ENCODE measurements at places on chromosomes 11 and 22.
A peak's percentile ranks its signal among the peaks of the same experiment; 100 is the strongest.

DNA sequence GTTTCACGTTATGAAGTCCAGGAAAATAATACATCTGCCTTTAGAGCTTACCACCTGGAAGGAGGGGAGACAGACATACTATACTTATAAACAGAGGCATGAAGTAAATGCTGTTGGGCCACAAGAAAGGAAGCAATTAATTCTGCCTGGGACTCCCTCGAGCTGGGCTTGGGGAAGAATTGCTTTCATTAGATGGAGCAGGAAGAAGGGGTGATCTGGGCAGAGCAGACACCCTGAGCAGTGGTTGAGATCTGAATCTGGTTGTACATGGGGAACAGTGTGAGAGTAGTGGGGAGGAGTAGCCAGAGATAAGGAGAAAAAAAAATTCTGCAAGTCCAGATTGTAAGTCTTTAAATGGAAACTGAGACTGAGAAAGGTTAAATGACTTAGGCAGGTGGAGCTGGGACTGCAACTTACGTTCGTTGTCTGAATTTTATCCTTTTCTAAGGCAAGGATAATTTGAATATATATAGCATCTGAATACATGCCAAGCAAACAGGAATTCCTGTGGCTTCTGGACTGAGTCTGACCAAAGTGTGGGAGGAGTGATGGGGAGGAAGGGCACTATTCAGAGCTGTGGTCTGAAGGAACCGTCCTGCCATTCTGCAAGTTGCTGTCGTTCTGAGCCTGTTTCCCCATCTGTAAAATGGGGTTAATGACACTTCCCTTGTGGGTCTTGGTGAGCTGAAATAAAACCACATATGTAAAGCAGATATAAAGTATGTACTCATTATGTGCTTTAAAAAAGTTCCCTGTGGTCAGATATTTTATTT lies 7.9 kb downstream of the NCAM1 start:
- DNase-seq: no peak
- peaks cover 16% of the 10 kb centered on the region for H3K27me3 ChIP-seq
- H3K4me1 ChIP-seq: no peaks in the 10 kb centered on the region
- no peak overlapping the region for H3K4me3 ChIP-seq
- H3K36me3 ChIP-seq: no peaks in the 10 kb centered on the region

GRCh38 chr11:8913961-8914660 lies 3.1 kb downstream of the AKIP1 start:
- peak; percentile 61 for DNase-seq
- peak overlapping the region; percentile 57 for H3K27ac ChIP-seq
- H3K27me3 ChIP-seq: no peaks in the 10 kb centered on the region
- peaks cover 27% of the 10 kb centered on the region for H3K4me1 ChIP-seq

DNA sequence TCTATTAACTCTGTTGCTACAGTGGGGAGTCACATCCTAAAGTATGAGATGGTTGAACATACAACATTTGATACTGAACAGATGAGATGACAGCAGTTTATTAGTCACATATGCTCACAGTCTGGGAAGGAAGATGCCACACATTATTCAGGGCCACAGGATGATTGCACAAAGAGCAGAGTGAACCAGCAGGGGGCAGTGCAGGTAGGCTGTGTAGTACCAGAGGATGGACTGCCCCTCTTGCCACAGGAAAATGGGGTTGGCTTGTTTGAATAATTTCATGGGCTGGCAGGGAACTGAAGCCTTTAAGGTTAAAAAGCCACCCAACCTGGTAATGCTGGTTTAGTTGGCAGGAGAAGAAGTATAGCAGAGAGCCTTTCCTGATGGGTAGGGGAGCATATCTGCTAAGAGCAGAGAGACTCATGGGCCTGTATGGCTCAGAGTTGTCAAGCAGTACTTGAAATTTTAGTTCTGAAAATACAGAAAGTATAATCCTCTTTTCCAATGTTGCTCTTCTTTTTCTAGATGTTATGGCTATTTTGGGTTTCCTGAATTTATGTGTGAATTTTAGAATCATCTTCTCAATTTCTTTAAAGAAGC lies 180.4 kb upstream of the B3GAT1 start:
- H3K4me3 ChIP-seq: no peak overlapping the region
- DNase-seq: no peak
- H3K4me1 ChIP-seq: no peaks in the 10 kb centered on the region
- H3K27me3 ChIP-seq: no peaks in the 10 kb centered on the region

DNA sequence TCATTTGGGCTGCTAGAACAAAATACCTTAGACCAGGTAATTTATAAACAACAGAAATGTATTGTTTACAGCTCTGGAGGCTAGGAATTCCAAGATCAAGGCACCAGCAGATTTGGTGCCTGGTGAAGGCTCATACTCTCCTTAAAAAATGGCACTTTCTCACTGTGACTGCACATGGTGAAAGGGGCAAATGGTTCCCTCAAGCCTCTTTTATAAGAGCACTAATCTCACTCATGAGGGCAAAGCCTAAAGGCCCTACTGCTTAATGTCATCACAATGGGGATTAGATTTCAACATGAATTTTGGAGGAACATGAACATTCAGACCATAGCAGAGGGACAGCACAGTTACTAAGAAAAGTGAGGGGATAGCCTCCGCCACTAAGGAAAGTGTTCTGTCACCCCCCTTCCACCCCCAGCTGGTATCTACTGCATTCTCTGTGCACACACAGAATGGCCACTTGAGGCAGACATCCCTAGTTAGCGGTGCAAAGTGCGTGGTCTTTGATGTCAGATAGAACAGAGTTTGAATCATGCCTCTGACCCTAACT lies 47.2 kb upstream of the CEP295 start:
- H3K36me3 ChIP-seq: no peaks in the 10 kb centered on the region
- no peak overlapping the region for H3K27ac ChIP-seq
- H3K4me3 ChIP-seq: no peak overlapping the region
- DNase-seq: no peak

GRCh38 chr11:106222626-106223025 lies 145.2 kb downstream of the AASDHPPT start:
- H3K27me3 ChIP-seq: no peaks in the 10 kb centered on the region
- H3K4me1 ChIP-seq: no peaks in the 10 kb centered on the region
- no peak overlapping the region for H3K27ac ChIP-seq
- no peak overlapping the region for H3K4me3 ChIP-seq
- no peaks in the 10 kb centered on the region for H3K36me3 ChIP-seq

DNA sequence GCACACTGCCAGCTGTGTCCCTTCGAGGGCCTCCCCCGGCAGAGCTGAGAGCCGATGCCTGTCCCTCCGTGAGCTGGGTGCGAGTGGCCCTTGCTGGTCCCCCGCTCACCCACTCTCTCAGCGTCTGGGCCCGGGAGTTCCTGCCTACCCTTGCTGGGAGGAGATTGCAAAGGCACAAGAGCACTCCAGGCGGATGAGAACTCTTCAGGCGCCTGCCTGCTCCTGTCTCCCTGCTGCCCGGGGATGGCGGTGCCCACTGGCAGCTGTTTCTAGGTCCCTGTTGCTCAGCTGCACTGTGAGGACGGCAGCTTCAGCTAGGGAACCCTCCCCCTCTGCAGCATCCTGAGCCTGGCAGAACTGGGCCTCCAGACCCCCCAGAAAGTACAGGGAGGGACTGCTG lies 61.1 kb downstream of the FLRT1 start:
- DNase-seq: no peak
- no peaks in the 10 kb centered on the region for H3K36me3 ChIP-seq
- no peak overlapping the region for H3K27ac ChIP-seq
- no peaks in the 10 kb centered on the region for H3K4me1 ChIP-seq
- H3K4me3 ChIP-seq: no peak overlapping the region
- no peaks in the 10 kb centered on the region for H3K27me3 ChIP-seq

- H3K4me3 ChIP-seq: no peak overlapping the region
- H3K36me3 ChIP-seq: peaks cover 18% of the 10 kb centered on the region
- no peaks in the 10 kb centered on the region for H3K27me3 ChIP-seq
- H3K4me1 ChIP-seq: peaks cover 6% of the 10 kb centered on the region
These were observed 5.7 kb downstream of the C11orf54 start for GRCh38 chr11:93747122-93747521.

- no peak for DNase-seq
- H3K4me1 ChIP-seq: peaks cover 14% of the 10 kb centered on the region
- no peaks in the 10 kb centered on the region for H3K36me3 ChIP-seq
- no peaks in the 10 kb centered on the region for H3K27me3 ChIP-seq
- no peak within 1 kb of the TSS for H3K27ac ChIP-seq
These were observed at the start of gene HORMAD2 for GRCh38 chr22:30079952-30080533. Gene HORMAD2, plus strand, starts transcription at chr22:30080464. Its CDS starts 13,489 bp downstream, at chr22:30093953.

DNA sequence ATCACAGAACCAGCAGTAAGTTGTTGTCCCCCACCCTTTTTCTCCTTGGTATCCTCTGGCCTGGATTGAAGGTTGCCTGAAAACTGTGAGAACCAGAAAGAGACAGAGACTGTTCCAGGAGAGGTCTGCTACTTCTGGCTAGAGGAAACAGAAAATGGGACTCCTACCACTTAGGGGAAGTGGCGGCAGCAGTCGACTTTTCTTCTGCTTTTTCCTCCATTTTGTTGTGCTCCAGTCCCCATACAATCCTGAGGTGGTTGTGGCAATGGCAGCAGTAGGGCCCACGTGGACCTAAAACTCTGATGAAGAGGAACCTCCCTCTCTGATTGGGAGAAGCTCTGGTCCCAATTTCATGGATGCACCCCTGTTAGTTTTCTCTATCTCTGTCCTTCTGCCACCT lies 76.0 kb upstream of the SORL1 start:
- no peaks in the 10 kb centered on the region for H3K27me3 ChIP-seq
- no peak for DNase-seq
- H3K4me1 ChIP-seq: peaks cover 52% of the 10 kb centered on the region
- H3K4me3 ChIP-seq: no peak overlapping the region
- no peaks in the 10 kb centered on the region for H3K36me3 ChIP-seq
- no peak overlapping the region for H3K27ac ChIP-seq

- no peak for DNase-seq
- peaks cover 6% of the 10 kb centered on the region for H3K4me1 ChIP-seq
- no peaks in the 10 kb centered on the region for H3K27me3 ChIP-seq
These were observed 14.5 kb downstream of the SAA1 start for GRCh38 chr11:18280438-18281045.

- no peaks in the 10 kb centered on the region for H3K4me1 ChIP-seq
- DNase-seq: no peak
- no peak overlapping the region for H3K4me3 ChIP-seq
- H3K36me3 ChIP-seq: no peaks in the 10 kb centered on the region
- H3K27me3 ChIP-seq: no peaks in the 10 kb centered on the region
These were observed 1.6 kb upstream of the OMP start for GRCh38 chr11:77101043-77101537.

GRCh38 chr22:30031764-30032455 lies 48.4 kb upstream of the HORMAD2 start:
- no peaks in the 10 kb centered on the region for H3K27me3 ChIP-seq
- no peak for DNase-seq
- peaks cover 9% of the 10 kb centered on the region for H3K36me3 ChIP-seq
- no peak overlapping the region for H3K27ac ChIP-seq
- no peak overlapping the region for H3K4me3 ChIP-seq

GRCh38 chr22:47163856-47164513 lies 401.5 kb downstream of the TBC1D22A start:
- no peak for DNase-seq
- H3K4me3 ChIP-seq: no peak overlapping the region
- no peaks in the 10 kb centered on the region for H3K4me1 ChIP-seq

DNA sequence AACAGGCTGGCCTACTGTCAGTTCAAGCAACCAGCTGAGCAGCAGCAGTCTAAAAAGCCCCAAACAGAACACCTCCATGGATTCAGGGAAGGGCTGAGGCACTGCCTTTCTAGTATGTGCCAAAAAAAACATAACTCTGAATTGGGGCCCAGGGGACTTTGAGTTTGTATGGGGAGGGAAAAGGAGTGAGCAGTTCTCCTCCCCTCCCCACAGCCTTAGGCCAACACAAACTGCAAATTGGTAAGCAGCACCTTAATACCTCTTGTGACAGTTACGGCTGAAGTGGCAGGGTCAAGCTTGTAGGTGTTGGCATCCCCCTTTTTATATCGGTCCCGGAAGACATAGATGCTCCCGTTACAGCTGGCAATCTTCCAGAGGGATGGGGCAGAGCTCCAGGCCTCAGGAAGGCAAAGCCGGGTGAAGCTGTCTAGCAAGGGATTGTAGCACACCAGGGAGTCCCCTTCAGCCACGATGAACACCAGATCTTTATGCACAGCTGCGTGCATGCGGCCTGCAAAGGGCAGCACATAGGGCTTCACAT lies 6.0 kb downstream of the KBTBD4 start:
- H3K36me3 ChIP-seq: peaks cover 56% of the 10 kb centered on the region
- H3K27ac ChIP-seq: no peak overlapping the region
- H3K4me3 ChIP-seq: no peak overlapping the region

- H3K27ac ChIP-seq: no peak overlapping the region
- H3K27me3 ChIP-seq: no peaks in the 10 kb centered on the region
- peaks cover 30% of the 10 kb centered on the region for H3K4me1 ChIP-seq
- H3K36me3 ChIP-seq: no peaks in the 10 kb centered on the region
- H3K4me3 ChIP-seq: no peak overlapping the region
These were observed 9.0 kb upstream of the CYTH4 start for GRCh38 chr22:37273126-37273845.

- H3K27ac ChIP-seq: no peak overlapping the region
- no peak for DNase-seq
- H3K4me1 ChIP-seq: peaks cover 23% of the 10 kb centered on the region
- peaks cover 59% of the 10 kb centered on the region for H3K27me3 ChIP-seq
- H3K4me3 ChIP-seq: peak overlapping the region; percentile 41
- H3K36me3 ChIP-seq: no peaks in the 10 kb centered on the region
These were observed 552 bp downstream of the DSCAML1 start for GRCh38 chr11:117796456-117796871.

DNA sequence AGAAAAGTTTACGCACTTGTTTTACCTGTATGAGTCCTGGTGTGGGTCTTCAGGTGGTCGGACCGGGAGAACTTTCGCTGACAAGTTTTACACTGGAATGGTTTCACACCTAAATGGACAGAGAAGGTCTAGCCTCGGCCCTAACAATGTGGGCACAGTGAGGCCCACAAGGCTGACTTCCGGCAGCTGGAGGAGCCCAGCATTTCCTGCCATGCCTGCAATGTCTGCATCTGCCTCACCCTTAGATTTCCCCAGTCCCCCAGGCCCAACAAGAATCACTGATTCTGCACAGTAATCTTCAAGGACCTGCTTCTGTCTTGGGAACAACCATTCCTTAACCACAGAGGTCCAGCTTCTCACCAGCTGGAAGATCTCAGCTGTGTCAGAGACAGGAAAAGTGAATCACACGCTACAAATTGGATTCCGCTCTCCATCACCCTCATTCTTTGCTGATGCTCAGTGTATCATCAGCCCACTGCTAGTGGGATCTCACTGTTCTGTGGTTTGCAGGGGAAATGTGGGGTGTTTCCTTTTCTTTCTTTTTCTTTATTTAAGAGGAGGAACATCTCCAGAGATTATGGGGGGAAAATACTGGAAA lies 43.3 kb downstream of the WT1 start:
- H3K4me3 ChIP-seq: no peak overlapping the region
- no peaks in the 10 kb centered on the region for H3K4me1 ChIP-seq
- no peaks in the 10 kb centered on the region for H3K36me3 ChIP-seq
- H3K27ac ChIP-seq: no peak overlapping the region
- H3K27me3 ChIP-seq: peaks cover 4% of the 10 kb centered on the region

GRCh38 chr22:31627223-31627731 lies 34.7 kb downstream of the PISD start:
- no peaks in the 10 kb centered on the region for H3K27me3 ChIP-seq
- DNase-seq: no peak
- peaks cover 11% of the 10 kb centered on the region for H3K36me3 ChIP-seq
- peaks cover 66% of the 10 kb centered on the region for H3K4me1 ChIP-seq
- H3K27ac ChIP-seq: peak overlapping the region; percentile 85
